A172 (cell line): ENCODE measurements at places on chromosomes 12 and 14.

GRCh38 chr12:121806546-121807423 lies 3.0 kb downstream of the SETD1B start:
- DNase-seq: no peak

GRCh38 chr12:108712165-108712924 lies 19.0 kb downstream of the CORO1C start:
- DNase-seq: no peak

- DNase-seq: no peak
These were observed 154.3 kb upstream of the GSC start for GRCh38 chr14:94924189-94924588.

DNA sequence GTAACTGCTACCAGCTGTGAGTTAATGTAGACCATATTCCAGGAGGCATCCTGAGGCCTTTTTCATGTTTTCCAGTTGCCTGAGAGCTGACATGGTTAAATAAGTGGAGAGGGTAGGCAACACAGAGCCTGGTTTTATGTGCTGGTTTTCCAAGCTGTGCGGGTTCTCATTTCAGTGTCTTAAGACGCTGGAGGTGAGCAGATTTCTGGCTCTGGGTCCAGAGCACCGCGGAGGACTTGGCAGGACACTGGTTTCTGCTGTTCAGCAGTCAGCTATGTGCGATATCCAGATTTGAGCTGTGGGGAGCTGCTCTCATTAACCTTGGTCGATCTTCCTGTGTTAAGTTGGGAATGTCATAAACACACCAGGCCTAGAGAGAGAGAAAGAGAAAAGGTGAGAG lies 680.8 kb downstream of the BCL11B start:
- DNase-seq: no peak

DNA sequence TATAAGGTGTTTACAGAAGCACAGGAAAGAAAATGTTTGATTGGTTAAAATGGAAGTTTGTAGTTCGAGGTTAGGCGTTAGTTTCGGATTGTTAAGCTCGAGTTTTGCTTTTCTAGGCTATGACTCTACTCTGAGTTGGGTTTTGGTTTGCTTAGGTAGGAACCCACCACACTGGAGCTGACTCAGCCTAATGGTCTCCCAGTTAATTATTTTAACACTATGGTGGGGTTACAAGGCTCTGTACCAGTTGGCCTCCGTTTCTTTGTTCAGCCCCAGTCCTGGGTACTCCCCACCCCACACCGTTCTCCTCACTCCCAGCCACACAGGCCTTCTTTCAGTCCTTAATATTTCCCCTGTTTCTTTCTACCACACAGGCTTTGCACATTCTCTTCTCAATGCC lies 583.9 kb downstream of the NRXN3 start:
- DNase-seq: no peak

DNA sequence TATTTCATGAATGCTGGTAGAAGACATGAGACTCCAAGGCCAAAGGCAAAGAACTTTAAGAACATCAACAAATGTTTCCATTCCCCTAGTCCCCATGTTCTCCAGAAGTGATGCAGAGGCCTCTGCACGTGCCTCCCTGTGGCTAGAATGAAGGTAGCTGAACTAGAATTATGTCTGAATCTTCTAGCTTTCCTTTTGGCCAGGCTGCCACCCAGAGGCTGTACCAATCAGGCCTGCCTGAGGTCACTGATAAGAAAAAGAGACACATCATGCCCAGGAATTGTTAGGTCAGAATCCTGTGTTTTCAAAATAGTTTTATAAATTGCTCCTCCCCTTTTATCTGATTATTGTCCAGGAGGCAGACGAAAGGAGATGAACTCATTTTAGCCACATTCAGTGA lies 188.0 kb upstream of the SLC16A7 start:
- DNase-seq: no peak

- DNase-seq: peak; percentile 42
These were observed 14.5 kb downstream of the KRAS start for GRCh38 chr12:25236190-25236589.

- no peak for DNase-seq
These were observed 170.7 kb upstream of the E2F7 start for GRCh38 chr12:77236066-77236465.

GRCh38 chr14:102949801-102950451 lies 27.5 kb downstream of the AMN start:
- DNase-seq: no peak

GRCh38 chr14:64209444-64210131 lies 84.6 kb downstream of the ESR2 start:
- DNase-seq: no peak

- no peak for DNase-seq
These were observed 24.7 kb downstream of the HEATR5A start for GRCh38 chr14:31395572-31396205.

DNA sequence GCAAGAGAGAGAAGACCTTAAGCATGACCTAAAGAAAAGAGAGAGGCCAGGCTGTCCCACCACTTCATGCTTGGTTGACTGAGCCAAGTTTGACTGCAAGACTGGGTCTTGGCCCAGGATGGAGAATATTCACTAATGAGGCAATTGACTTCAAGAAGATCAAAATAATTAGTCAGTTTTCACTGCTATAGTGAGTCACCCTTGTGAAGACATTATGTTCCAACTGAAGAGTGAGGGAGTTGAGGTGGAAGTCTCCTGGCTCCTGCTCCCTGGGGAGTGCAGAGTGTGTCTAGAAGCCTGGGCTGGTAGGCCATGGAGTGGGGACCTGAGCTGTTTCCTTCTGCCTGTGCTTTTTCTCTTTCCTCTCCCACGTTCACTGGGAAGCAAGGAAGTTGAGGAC lies 117.6 kb downstream of the CACNA1C start:
- DNase-seq: no peak

- DNase-seq: no peak
These were observed 265.1 kb downstream of the ALG10 start for GRCh38 chr12:34287437-34287836.

DNA sequence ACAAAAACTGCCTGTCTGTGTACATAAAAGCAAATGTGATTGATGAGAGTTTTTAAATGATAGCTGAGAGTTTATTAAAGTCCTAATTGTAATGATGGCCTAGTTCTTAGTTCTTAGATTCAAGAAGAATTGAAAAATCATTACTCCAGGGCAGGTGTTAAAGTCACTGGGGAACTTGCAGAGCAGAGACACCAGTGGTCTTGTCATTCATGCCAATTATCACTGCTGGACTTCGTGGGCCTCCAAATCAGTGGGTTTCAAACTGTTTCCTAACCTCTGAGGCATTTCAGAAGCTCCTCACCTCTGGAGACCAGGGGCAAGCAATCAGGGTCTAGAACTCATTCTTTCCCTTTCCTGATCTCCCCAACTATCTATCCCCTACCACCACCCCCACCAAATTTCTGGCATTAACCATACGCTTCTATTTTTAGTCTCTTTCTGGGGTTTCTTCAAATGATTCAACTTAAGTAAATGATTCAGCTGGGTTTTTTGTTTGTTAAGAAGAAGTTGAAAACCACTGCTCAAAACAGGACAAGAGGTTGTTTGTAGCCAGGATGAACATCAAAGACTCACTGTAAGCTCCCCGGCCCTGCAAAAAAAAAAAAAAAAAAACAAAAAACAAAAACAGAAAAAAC lies 80.1 kb downstream of the CEP83 start:
- DNase-seq: no peak

DNA sequence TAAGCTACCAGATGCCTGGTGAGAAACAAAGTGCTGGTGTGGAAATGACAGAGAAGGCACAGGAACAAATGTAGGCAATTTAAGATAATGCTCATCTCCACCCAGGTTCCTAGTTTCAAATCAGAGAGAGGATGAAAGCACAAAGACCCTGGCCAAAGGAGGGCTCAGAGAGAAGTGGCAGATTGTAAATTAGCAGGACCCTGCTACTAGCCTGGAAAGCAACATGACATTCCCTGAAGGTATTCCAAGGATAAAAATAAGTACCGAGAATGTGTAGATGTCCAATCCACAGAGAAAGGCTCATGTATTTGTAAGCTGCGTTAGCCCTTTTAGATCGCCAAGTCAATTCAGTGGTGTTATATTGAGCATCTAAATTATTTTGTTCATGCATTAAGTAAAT lies 324.0 kb downstream of the TMEM117 start:
- no peak for DNase-seq

GRCh38 chr12:2156333-2156732 lies 103.5 kb downstream of the CACNA1C start:
- no peak for DNase-seq

- no peak for DNase-seq
These were observed 22.7 kb upstream of the ABCD4 start for GRCh38 chr14:74325446-74325845.

GRCh38 chr12:104358353-104359003 lies 54.9 kb downstream of the EID3 start:
- DNase-seq: peak; percentile 41

- no peak for DNase-seq
These were observed 2.2 kb downstream of the P3H3 start for GRCh38 chr12:6830286-6830890.

DNA sequence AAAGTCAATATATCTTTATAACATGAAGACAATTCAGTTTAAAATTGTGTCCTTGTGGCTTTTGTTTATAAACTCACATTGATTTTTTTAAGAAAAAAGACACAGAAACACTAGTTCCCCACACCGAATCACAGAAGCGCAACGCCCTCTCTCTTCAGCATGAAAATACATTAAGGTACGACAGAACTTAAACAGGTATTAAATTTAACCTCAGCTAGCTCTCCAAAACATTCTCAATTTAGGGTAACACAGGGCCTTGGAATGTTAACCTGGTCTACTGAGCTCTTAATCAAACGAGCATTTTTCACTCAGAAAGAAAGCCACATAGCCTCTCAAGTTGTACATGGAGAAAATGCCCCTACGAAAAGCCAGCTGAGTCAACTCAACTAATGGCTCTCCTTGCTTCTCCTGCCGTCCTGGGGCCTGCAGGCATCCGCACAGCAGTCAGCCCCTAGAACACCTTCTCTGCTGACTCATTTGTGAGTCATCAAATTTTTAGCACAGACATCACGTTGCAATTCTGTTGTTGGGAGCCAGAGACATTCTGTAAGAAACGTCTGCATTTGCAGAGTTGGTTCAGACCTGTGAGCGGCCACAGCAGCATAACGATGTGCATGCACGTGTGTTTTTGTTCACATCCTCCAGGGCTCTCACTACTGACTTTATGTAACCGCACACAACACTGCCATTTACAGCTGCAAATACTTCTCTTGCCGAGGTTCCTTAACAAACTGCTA lies 141.6 kb downstream of the ITPR2 start:
- DNase-seq: peak; percentile 87

GRCh38 chr14:33691907-33692306 lies 259.0 kb downstream of the EGLN3 start:
- no peak for DNase-seq

GRCh38 chr12:94973221-94973620 lies 30.3 kb downstream of the NDUFA12 start:
- DNase-seq: peak; percentile 81

GRCh38 chr14:54652188-54652587 lies 85.3 kb downstream of the SAMD4A start:
- peak; percentile 95 for DNase-seq

- DNase-seq: peak; percentile 46
These were observed 11.2 kb upstream of the LBHD2 start for GRCh38 chr14:103072595-103073366.

DNA sequence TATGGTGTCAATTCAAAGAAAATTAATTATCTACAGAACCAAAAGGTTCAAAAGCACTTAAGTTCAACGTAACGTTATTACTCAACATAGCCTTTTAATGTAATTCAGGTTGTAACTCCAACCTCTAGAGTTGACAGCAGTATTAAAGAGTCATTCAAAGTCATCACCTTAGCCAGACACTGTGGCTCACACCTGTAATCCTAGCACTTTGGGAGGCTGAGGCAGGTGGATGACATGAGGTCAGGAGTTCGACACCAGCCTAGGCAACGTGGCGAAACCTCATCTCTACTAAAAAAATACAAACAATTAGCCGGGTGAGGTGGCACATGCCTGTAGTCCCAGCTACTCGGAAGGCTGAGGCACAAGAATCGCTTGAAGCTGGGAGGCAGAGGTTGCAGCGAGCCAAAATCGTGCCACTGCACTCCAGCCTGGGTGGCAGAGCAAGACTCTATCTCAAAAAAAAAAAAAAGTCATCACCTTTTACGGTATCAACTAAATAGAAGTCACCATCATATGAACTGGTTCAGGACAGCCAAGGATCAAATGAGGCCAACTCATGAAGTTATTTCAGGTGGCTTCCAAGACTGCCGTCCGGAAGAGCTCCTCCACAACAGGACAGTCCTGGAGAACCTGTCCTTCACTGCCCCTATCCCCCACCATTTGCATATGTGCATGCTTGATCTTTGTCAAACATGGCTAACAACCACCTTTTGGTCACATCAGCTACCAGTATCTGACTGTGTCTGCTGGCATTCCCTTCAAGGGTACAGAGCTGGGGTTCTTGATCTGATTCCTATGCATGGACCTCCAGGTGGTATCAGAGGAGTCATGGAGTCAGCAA lies 4.2 kb downstream of the PPTC7 start:
- no peak for DNase-seq

DNA sequence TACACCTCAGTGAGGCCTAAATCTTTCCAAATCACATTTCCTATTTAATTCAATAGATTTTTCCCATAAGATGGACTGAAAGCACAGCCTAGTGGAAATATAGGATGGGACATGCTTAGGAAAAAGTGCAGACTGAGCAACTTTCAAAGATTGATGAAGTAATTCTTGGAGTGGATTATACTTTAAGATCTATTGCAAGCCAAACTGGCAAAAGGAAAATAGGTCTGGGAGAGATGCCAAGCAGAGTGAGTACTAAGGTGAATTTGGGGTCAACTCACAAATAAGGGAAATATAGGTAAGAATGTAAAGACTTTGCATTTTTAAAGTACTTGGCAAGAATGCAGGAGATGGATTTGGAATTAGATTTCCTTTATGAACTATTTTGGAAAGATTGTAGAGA lies 170.2 kb upstream of the FOXG1 start:
- DNase-seq: no peak

- DNase-seq: peak; percentile 21
These were observed 71.2 kb downstream of the TNFAIP2 start for GRCh38 chr14:103194256-103195045.

- peak; percentile 96 for DNase-seq
These were observed 39.0 kb downstream of the ACTN1 start for GRCh38 chr14:68939893-68940613.

- DNase-seq: no peak
These were observed 9.5 kb downstream of the CDKN1B start for GRCh38 chr12:12726555-12727093.

DNA sequence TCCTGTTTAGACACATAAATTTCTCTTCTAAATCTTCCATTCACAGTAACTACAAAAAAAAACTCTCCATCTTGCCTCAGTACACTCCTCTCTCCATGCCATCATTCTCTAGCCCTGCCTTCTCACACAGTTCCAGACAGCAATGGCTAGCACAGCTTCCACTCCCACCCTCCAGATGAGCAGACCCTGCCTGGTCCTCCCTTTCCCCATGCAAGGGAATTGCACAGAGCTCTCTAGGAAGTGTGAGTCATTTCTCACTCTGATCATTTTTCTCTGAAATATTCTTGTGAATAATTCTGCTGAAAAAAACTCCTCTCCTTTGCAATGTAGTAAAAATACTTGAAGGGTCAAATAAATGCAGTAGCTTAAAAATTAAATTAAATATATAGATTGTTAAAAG lies 170.6 kb downstream of the BMP4 start:
- no peak for DNase-seq

- DNase-seq: peak; percentile 55
These were observed 35.1 kb downstream of the CCDC85C start for GRCh38 chr14:99568567-99569560.

GRCh38 chr12:76375939-76376338 lies 27.7 kb upstream of the BBS10 start:
- DNase-seq: no peak

GRCh38 chr12:123056053-123056452 lies 75.6 kb downstream of the ARL6IP4 start:
- DNase-seq: peak; percentile 16
